Activated T-helper 1 cell treated with anti-CD3 and anti-CD28 coated beads, Interleukin-12 subunit alpha, Interleukin-12 subunit beta, Interleukin-2, Interleukin-4 antibody, amounts not matched to agents 30 ng/mL and 10 ng/mL and 1 ng/mL, durations not matched to agents 14 hours and 24 hours and 36 hours (primary cell): ENCODE measurements at places on chromosomes 12 and 14. TPM values are rescaled to one million over a fixed set of nuclear protein-coding genes. Genes with fewer than 3 reads are reported as not detected.
A peak's percentile ranks its signal among the peaks of the same experiment; 100 is the strongest.

PLEKHG3 gene
- 5.5 and 6.2 TPM in 2 replicates for total RNA-seq

PKP2 gene
- total RNA-seq, result not detected in 2 replicates

DCN gene
- not detected in 2 replicates for total RNA-seq

KRT73 gene
- total RNA-seq, result not detected in 2 replicates

LRRC9 gene
- not detected in 2 replicates for total RNA-seq

EXOC3L4 gene
- not detected in 2 replicates for total RNA-seq

DNA sequence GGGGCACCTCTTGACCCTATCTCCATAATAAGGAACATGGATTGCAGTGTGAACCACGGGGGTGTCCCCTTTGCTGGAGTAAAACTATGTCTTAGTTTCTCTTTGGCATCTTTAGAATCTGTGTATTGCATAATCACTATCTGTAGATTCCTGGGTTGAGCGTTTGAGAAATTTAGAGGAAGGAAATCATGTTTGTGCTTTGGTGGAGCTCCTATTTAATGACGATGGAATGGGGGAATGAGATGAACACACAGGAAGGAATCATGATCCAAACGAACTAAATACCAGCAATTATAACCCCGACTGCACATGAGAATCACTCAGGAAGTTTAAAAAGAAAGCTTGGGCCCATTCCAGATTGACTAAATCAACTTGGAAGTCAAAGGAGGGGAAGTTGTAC is 1.3 kb upstream of the MYG1 start:
- peak overlapping the region; percentile 62 for H3K27ac ChIP-seq
- H3K4me1 ChIP-seq, result peaks cover 68% of the 10 kb centered on the region
- H3K27me3 ChIP-seq, result no peaks in the 10 kb centered on the region
- no peak for DNase-seq
- peak overlapping the region; percentile 19 for H3K4me3 ChIP-seq
- H3K36me3 ChIP-seq, result peaks cover 55% of the 10 kb centered on the region

DNA sequence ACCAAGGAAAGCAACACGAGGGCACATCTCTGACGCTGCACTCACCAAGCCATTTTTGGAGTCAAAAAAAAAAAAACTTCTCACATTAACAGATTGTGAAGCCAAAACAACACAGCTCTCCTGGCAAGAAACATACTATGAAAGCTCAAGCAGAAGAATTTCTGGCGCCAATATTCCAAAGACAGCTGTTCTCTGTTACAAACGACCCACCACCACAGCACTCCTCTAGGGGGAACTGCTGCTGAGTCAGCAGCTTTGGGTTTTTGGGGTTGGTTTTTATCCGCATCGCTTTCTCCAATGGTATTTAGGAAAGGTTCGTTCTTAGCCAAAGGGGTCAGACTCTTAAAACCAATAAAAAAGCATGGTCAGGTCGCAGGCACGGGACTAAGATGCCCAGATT is 379.4 kb downstream of the RPS29 start:
- DNase-seq, result no peak

- H3K36me3 ChIP-seq, result no peaks in the 10 kb centered on the region
- no peak for DNase-seq
- no peaks in the 10 kb centered on the region for H3K4me1 ChIP-seq
- H3K4me3 ChIP-seq, result no peak overlapping the region
Measured at GRCh38 chr14:103099081-103099732, 4.7 kb downstream of the EXOC3L4 start.

- H3K4me1 ChIP-seq, result no peaks in the 10 kb centered on the region
- DNase-seq, result no peak
- no peak overlapping the region for H3K27ac ChIP-seq
- H3K4me3 ChIP-seq, result no peak overlapping the region
- H3K36me3 ChIP-seq, result no peaks in the 10 kb centered on the region
- no peaks in the 10 kb centered on the region for H3K27me3 ChIP-seq
Measured at GRCh38 chr14:26525085-26525484, 72.7 kb downstream of the NOVA1 start.

GRCh38 chr14:103058164-103059055 is 1.1 kb upstream of the CDC42BPB start:
- H3K4me3 ChIP-seq, result peak overlapping the region; percentile 26
- H3K36me3 ChIP-seq, result no peaks in the 10 kb centered on the region
- H3K4me1 ChIP-seq, result peaks cover 4% of the 10 kb centered on the region
- no peak for DNase-seq
- peaks cover 53% of the 10 kb centered on the region for H3K27me3 ChIP-seq
- no peak overlapping the region for H3K27ac ChIP-seq

- H3K4me3 ChIP-seq, result no peak overlapping the region
- no peaks in the 10 kb centered on the region for H3K4me1 ChIP-seq
- no peaks in the 10 kb centered on the region for H3K36me3 ChIP-seq
- H3K27ac ChIP-seq, result no peak overlapping the region
- peaks cover 2% of the 10 kb centered on the region for H3K27me3 ChIP-seq
Measured at GRCh38 chr14:75614179-75614578, 35.8 kb downstream of the FLVCR2 start.

GRCh38 chr14:65412856-65413738 is 567 bp downstream of the FUT8 start:
- H3K4me3 ChIP-seq, result peak overlapping the region; percentile 98
- H3K27ac ChIP-seq, result peak overlapping the region; percentile 92
- peaks cover 69% of the 10 kb centered on the region for H3K4me1 ChIP-seq
- no peaks in the 10 kb centered on the region for H3K27me3 ChIP-seq

GRCh38 chr14:80522936-80523335 is 311.6 kb upstream of the DIO2 start:
- no peak overlapping the region for H3K27ac ChIP-seq
- H3K4me3 ChIP-seq, result no peak overlapping the region
- no peaks in the 10 kb centered on the region for H3K27me3 ChIP-seq
- H3K4me1 ChIP-seq, result no peaks in the 10 kb centered on the region
- no peak for DNase-seq

DNA sequence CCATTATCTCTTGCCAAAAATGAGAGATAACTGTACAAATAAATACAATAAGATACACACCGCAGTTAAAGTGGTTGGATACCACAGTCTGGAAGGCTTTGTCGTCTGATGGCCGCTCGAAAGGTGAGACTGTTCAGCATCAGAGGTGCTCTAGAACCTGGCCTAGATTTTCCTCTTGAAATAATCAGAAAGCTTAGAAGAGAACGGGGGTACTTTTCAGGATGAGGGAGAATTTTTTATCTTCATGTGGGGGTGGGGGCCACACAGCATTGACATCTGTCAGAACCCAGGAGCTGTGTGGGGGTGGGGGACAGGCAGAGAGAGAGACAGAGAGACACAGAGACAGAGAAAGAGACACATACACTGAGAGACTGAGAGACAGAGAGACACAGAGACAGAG is 90.5 kb downstream of the GALNT9 start:
- H3K4me1 ChIP-seq, result no peaks in the 10 kb centered on the region
- H3K4me3 ChIP-seq, result no peak overlapping the region
- H3K36me3 ChIP-seq, result no peaks in the 10 kb centered on the region
- H3K27me3 ChIP-seq, result no peaks in the 10 kb centered on the region
- no peak for DNase-seq

DNA sequence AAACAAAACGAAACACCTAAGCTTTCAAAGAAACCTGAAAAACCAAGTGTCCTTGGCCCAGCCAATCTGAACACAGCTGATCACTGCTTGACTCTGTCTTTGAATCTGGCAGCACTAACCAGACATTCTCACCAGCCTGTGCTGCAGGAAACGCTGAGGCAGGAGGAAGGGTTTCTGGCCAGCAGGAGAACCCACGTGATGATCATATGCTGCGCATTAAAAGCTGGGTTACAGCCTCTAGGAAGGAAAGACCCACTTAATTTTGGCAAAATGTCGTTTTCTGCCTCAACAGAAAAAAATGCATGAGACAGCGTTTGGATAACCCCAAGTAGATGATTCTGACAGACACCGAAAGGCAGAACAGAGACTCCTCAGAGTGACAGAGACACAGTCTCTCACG is 9.8 kb downstream of the APPL2 start:
- H3K4me3 ChIP-seq, result peak overlapping the region; percentile 43
- peak; percentile 24 for DNase-seq
- peaks cover 71% of the 10 kb centered on the region for H3K4me1 ChIP-seq

DNA sequence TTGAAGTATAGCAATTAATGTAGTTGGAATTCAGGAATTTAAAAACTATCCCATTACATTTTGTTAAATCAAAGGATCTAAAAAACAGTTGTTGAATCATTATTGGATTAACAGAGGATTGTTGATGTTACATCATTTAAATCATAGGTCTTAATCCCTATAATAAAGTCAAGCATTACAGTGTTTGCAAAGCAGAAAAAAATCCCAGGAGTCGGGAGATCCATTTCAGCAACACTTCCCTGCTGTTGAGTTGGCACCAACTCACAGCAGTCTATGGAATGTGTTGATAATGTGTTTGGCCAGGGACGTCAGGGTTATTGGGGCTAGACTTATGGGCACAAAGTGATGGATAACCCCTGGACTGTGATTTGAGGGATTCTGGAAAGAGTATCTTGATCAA is 99.1 kb upstream of the TMTC1 start:
- H3K36me3 ChIP-seq, result no peaks in the 10 kb centered on the region
- H3K27ac ChIP-seq, result no peak overlapping the region
- no peaks in the 10 kb centered on the region for H3K27me3 ChIP-seq
- no peak for DNase-seq

DNA sequence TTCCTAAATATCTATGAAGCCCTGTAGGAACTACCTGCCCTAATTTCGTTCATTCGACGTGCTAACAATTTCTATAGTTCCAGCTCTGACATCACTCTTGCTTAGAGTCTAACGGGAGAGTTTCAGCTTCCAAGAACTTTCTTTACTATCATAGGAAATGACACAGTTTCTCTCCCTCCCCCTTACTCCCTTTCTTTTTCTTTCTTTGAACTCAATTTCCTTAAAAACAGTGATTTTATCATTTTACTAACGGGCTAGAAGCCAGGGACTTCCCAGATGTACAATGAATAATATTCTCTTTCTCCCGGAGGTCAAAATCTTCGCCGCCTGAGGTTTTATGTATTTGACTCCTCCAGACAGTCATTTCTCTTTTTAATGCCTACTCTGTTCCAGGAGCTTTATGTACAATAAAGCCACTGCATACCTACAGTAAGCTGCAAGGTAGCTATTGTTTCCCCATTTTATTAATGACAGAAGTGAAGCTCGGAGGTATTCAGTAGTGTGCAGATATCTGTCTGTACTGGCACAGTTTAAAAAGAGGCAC is 15.7 kb downstream of the SMCO2 start:
- DNase-seq, result no peak
- peak overlapping the region; percentile 53 for H3K4me3 ChIP-seq
- peaks cover 25% of the 10 kb centered on the region for H3K36me3 ChIP-seq

GRCh38 chr14:60002819-60003492 is 83.0 kb downstream of the LRRC9 start:
- H3K36me3 ChIP-seq, result no peaks in the 10 kb centered on the region
- H3K4me3 ChIP-seq, result no peak overlapping the region
- DNase-seq, result no peak
- peaks cover 2% of the 10 kb centered on the region for H3K27me3 ChIP-seq
- no peak overlapping the region for H3K27ac ChIP-seq

DNA sequence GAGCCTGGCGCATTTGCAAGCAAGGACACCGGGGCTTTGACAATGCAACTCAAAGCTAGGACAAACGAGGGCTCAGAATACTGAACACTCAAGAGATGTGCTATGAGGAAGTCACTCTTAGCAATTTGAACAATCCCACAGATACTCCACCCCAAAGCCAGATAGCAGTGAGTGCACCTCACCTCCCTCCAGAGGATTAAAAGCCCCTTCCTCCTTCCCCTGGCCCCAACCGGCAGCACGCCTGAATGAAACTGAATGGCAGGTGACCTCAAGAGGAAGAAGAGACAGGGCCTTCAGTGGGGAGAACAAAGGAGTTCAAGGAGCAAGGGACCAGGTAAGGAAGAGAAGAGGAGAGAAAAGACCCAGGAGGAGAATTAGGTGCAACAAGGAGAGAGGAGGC is 1.9 kb upstream of the KRT78 start:
- H3K4me1 ChIP-seq, result no peaks in the 10 kb centered on the region
- H3K4me3 ChIP-seq, result no peak overlapping the region
- no peak overlapping the region for H3K27ac ChIP-seq
- H3K36me3 ChIP-seq, result no peaks in the 10 kb centered on the region
- no peak for DNase-seq
- peaks cover 22% of the 10 kb centered on the region for H3K27me3 ChIP-seq

- H3K4me1 ChIP-seq, result no peaks in the 10 kb centered on the region
- no peak overlapping the region for H3K27ac ChIP-seq
- no peaks in the 10 kb centered on the region for H3K27me3 ChIP-seq
- H3K36me3 ChIP-seq, result no peaks in the 10 kb centered on the region
Measured at GRCh38 chr12:49796606-49797448, 31.4 kb downstream of the NCKAP5L start.
